ENCODE measurements at places on chromosomes 11 and 22.

DNA sequence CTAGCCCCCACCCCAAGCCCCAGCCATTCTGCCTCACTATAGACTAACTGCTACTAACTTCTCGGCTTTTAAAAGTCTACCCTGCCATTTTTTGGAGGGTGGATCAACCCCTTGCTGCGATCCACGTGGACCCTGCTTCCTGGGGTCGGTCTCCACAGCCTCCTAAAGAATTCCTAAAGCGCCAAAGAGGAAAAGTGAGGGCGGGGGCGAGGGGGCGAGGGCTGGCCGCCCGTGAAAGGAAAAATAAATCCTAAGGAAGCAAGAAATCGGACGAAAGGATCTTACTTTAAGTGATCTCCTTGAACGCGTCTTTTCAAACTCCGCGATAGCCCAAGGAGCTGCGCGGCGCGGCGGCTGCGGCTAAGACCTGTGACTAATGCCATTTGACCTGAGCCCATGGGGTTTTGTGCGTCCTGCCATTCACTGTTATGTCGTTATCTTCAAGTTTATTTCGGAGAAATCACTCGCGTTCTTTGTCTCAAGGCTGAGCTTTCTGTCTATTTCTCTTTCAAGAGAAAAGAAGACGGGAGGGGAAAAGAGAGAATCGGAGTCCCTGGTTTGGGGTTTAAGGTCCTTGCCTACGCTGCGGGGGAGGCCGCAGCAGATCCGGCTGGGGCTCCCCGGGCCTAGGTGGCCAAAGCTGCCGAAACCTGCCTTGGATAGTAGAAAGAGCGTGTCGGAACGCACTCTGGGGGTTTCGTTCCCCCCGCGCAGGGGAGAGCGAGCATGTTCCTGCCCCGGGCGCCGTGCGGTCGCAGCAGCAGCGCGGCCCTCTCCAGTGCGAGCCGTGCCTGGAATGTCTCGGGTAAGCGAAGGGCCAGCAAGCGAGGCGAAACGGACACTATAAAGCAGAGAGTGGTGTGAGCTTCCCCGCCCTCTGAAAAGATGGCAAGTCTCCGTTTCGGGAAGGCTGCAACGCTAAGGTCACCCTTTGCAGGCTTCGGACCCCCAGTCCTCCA, 2.8 kb upstream of the DBX1 start:
- no peak for DNase-seq

DNA sequence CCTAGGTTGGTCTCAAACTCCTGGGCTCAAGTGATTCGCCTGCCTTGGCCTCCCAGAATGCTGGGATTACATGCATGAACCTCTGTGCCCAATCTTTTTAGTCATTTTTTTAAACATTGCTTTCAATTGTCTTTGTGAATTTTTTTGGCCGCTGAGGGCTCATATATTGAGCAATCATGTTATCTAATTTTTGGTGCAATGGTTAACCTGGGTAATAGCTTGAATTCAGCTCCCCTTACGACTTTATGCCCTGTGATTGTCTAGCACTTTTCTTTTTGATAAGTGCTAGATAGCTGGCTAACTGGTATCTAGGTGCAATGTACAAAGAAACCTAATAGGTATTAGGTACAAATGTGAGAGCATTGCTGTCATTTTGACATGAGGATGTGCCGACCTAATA, 35.3 kb upstream of the CAT start:
- no peak for DNase-seq

DNA sequence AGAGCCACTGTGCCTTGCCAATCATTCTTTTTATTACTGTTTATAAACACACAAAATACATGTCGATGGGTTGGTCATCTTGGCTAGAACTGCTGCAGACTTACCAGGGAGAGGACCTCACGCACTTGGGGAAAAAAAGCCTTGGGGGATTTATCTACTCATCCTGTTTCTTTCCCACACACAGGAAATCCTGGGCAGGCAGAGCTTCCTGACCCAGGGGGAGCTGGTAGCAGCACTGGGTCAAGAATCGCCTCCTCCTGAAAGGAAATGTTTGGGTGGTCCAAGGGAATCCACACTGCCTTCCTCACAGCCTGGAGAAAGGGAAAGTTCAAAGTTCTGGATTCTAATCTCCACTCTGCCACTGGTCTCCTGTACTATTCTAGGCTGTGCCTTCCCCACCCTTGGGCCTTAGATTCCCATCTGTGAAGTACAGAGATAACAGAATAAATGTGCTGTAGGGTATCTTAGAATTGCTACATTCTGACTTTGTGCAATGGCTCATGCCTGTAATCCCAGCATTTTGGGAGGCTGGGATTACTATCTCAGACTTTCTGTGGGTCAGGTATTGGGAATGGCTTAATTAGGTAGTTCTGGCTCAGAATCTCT, 31.2 kb upstream of the SMTN start:
- no peak for DNase-seq

- no peak for DNase-seq
These were observed 1488.4 kb upstream of the TENM4 start for GRCh38 chr11:80929031-80929805.

DNA sequence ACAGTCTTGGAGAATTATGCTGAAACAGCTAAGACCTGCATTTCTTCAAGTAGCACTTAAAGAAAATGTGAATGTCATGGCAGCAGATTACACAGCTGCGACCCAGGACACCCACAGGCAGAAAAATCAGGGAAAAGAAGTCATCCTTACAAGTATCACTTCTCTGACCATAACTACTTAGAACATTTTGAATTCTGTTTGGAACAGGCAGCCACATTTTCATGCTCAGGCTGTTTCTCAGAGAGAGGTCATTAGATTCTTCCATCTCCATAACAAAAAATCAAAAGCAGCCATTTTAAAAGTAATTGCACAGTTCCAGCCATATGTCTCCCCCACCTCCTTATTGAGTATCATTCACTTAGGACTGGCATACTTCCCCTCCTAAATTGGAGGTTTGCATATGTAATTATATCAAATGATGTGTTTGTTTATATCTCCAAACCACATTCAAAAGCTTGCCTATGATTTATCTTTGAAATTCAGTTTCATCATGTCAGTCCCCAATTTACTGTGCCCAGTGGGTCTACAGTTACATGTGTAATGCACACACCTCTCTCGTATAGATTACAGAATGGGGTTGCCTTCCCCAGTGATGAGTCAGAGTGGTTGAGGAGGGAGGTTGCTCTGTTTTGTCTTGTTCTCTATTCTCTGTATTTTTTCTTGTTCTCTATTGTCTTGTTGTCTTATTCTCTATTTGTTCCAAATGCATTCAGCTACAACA, 276.5 kb upstream of the MTNR1B start:
- no peak for DNase-seq

DNA sequence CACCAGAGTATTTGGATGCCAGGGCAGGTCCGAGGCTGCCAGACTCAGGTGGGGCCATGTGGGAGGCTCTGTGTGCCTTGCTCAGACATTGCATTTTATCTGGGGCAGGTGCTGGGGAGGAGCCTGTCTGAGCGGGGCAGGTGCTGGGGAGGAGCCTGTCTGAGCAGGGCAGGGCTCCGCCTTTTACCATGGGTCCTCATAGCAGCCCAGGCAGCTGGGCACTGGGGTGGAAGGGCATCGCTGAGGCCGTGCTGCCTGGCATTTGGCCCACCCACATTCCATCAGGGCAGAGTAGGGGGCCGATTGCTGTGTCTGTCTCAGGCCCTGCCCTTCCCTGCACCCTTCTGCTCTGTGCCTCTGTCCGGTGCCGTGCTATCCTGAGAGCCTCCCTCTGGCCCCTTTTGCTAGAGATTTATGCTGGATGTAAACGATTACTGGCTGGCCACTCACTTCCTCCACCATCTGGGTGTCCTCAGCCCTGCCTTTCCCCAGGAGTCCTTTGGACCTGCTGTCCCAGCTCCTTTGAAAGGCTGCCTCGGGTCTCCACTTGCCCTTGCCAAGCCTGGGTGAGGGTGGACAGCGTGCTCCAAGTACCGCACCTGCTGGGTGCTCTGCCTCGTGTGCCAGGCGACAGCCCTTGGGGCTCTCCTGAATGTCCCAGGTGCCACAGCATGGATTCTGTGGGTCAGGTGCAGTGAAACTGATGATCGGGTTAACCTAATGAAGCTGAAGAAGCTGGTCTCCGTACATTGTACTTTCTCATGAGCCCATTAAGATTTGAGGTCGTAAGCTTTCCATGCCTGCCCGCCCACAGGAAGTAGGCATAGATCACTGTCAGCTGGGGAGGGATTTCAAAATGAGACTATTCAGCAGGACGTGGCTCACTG, 281.6 kb downstream of the TBC1D22A start:
- DNase-seq: no peak

DNA sequence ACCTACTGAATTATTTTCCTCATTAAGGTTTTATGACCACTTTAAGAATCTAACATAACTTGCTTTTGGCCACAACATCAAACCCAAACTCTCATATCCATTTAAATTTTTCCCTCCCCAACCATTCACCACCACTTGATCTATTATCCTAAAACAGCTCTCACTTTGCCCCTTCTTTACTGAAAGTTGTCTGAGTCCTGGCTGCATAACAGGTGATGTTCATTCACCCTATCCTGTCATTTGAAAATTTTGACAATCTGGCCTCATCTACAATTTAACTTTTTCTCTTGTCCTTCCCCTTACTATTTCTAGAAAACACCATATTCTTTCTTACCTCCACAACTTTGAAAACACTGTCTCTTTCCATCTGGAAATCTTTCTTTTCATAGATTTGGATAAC, 89.3 kb downstream of the BDNF start:
- no peak for DNase-seq

GRCh38 chr22:31230871-31231621, 18.9 kb downstream of the LIMK2 start:
- DNase-seq: no peak

GRCh38 chr11:206526-207207, 532 bp downstream of the BET1L start:
- no peak for DNase-seq

DNA sequence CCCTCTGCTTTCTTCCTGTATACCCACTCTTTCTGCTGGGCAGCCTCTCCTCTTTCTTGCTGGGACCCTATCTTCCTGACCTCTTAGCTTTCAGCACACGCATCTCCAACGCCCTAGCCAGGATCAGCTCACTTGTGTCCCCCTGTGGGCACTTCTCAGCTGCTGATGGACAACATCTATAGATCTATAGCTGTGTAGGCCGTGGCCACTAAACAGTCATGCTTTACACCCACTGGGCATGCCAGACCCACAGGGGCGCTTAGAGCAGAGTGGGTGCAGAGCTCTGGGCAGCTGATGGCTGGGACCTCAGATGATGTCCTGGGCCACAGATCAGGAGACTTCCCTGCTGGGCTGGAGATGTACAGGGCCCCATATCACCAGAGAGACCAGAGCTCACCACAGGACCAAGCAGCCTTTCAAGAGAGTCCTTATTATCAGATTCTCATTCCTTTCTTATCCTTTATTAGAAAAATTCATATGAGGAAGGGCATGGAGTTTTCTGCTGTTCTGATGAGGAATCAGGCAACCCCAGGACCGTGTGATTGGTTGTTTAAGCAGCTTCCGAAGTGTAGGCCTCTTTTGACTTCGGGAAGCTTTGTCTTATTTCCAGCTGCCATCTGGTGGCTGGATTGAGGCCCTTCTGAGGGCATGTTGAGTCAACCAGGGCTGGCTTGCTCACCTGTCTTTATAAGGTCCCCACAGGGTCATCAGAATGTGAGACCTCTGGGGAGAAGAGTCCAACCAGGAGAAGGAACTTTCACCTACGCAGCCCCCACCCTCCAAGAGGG, 60.5 kb downstream of the OSBP2 start:
- DNase-seq: no peak

DNA sequence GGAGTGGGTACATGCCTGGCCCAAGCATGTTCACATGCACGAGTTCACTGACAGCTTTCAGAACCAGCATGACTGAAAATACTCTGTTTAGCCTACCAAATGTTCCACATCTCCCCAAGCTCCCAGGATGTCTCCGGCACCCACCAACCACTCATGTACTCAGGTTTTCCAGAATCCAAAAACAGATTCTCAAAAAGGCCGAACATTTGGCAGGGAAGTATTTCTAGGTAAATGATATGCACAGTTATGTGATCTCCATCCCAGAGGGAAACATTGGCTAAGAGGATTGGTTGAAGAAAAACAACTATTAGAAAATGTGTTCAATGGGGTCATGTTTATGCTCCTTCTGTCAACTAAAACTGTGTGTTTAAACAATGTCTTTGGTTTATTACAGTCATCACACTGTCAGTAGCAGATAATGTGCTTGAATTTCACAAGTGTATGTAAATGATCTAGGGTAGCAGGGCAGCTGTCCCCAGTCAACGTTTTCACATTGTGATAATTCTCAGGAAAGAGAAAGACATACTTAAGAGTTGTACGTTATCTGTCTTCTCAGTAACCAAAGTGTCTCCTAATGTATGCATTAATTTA, 52.3 kb downstream of the BARX2 start:
- DNase-seq: no peak

- DNase-seq: peak; percentile 51
These were observed 49.0 kb upstream of the BIRC3 start for GRCh38 chr11:102268083-102268984.

- no peak for DNase-seq
These were observed 330.2 kb upstream of the B3GAT1 start for GRCh38 chr11:134742224-134742612.

GRCh38 chr11:128767591-128768001, 73.7 kb downstream of the FLI1 start:
- DNase-seq: no peak

- DNase-seq: no peak
These were observed 15.5 kb upstream of the CTSD start for GRCh38 chr11:1779034-1779805.

DNA sequence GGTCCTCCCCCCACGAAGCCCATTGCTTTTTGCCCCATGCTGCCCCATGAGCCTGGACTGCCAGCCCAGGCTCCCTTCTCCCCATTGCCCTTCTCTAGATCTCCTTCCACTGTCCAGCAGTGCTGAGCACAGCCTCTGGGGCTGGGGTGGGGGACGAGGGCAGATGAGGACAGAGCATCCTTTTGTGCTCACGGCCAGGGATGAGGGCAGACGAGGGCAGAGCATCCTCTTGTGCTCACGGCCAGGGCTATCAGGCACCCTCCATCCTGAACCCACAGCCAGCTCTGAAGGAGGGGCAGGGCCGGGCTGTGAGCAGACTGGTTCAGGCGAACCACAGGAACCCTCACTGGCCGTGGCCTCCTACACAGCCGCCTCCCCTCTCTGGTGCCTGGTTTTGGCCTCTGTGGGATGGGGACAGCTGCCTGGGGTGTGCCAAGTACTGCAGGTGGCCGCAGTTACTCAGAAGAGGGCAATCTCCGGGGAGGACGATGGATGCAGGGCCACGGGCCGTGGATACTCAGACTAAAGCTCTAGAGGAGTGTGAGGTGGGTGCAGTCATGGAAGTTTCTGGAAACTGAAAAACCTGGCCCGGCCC, 1258.8 kb downstream of the BRD1 start:
- no peak for DNase-seq

DNA sequence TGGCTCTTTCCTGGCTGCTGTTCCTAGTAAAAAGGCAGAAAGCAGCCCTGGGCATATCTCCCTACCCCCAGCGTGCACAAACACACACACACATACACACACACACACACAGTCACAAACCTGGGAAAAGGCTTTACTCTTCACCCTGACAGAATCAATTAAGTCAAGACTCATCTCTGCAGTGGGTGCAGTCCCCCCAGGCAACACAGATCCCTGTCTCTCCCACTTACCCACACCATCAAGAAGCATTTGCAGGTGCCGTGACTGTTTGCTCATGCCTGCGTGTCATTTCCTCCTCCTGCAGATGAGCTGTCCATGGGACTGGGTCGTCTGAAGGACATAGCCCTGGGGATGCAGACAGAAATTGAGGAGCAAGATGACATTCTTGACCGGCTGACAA, 28.6 kb downstream of the SNAP29 start:
- DNase-seq: no peak
